Activated effector memory CD4-positive, alpha-beta T cell treated with anti-CD3 and anti-CD28 coated beads, Interleukin-2, amount 50 U/mL, for 16 hours (primary cell): ENCODE measurements at places on chromosomes 11 and 22.
A peak's percentile ranks its signal among the peaks of the same experiment; 100 is the strongest.

DNA sequence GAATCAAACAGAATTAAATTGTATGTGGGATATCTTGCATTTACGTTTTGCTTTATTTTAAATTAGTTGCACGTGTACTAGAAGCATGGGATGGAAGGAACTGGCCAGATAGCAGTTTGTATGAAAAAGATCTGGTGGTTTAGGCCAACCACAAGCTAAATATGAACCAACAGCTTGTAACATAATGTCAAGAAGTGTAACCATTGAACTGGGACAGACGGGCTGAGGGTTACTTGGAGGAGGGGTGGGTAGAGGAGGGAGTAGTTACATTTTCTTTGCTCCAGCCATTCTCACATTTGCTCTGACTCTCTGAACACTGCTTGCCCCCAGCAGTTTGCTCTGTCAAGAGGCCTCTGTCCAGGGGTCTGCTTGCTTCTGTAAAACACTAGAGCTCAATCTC is 31.7 kb upstream of the CXCR5 start:
- DNase-seq: no peak

DNA sequence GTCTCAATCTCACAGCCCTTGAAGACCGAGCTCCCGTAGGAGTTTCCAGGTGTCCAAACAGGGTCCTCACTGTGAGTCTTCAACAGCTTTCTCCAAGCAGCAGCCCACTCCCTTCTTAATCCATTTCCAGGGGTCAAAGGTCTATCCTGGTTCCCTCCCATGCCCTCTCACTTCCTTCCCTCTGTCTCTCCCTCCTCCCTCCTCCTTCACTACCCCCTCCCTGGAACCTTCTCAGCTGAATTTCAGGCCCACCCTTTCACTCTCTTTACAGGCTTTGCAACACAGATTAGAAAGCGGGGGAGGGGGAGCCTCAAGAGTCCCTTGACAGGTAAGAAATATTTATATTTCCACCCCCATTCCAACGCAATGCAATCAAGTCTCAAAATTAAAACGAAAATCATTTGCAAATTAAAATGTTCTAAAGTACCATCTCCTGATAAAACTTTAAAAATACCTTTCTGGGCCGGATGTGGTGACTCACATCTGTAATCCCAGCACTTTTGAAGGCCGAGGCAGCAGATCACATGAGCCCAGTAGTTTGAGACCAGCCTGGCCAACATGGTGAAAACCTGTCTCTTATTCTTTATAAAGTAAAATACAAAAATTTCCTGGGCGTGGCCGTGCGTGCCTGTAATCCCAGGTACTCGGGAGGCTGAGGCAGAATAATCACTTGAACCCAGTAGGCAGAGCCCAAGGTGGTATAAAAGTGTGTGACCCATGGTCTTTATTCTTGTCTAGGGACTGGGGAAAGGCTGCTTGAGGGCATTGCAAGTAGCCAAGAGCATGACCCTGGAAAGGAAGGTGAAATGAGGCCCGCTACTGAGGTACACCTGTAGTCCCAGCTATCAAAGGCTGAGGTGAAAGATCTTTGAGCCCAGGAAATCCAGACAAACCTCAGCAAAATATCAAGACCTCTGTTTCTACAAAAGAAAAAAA is 865 bp upstream of the ZNF280A start:
- no peak for DNase-seq

DNA sequence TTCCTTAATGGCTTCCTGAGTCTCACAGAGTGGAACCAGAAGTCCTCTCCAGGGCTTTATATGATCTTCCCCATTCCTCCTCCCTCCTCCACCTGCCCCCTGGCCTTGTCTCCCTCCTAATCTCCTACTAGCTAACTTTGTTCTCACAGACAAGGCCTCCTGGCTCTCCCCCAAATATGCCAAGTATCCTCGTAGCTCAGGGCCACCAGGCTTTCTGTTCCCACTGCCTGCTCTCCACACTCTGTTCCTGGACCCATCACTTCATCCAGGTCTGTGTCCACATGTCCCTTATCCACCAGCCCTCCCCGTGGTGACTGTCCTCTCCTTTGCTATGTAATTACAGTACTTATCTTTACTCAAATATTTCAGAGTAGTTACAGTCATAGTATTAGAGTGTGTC is 23.2 kb upstream of the LMO1 start:
- no peak for DNase-seq

- DNase-seq: no peak
These were observed 13.9 kb upstream of the CDC42EP2 start for GRCh38 chr11:65300621-65301275.

DNA sequence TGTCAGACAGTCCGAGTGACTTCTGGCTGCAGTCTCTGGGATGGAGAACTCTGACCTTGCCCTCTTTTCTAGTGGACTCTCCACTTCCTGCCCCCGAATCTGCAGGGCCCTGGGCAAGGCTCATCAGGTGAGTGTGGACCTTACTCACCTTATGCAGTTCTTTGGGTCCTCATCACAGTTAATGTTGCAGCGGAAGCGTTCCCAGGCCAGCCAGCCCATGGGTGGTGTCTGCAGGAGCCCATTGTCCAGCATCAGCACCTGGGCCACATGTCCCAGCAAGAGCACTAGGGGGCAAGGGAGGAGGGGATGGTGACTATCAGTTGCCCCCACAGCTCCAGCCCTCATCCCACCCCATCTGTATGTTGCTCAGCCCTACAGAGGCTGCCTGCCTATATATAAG is 2.3 kb downstream of the NAGA start:
- DNase-seq: peak; percentile 58

DNA sequence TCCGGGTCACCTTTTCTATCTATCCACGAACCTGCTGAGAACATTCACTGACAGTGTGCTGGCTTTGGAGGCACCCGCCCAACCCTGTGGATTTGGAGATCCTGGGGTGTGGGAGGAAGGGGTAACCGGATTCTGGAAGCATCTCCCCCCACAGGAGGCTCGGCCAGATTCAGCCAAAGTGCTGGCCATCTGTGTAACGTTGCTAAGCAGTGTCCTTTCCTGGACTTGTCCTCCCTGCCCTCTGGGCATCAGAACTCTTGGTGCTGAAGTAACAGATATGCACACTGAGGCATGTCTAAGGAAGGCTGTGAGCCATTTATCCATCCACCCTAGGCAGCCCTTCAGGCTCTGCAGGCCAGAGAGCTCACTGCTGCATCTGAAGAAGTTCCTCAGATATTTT is 85.7 kb downstream of the SNX19 start:
- no peak for DNase-seq

DNA sequence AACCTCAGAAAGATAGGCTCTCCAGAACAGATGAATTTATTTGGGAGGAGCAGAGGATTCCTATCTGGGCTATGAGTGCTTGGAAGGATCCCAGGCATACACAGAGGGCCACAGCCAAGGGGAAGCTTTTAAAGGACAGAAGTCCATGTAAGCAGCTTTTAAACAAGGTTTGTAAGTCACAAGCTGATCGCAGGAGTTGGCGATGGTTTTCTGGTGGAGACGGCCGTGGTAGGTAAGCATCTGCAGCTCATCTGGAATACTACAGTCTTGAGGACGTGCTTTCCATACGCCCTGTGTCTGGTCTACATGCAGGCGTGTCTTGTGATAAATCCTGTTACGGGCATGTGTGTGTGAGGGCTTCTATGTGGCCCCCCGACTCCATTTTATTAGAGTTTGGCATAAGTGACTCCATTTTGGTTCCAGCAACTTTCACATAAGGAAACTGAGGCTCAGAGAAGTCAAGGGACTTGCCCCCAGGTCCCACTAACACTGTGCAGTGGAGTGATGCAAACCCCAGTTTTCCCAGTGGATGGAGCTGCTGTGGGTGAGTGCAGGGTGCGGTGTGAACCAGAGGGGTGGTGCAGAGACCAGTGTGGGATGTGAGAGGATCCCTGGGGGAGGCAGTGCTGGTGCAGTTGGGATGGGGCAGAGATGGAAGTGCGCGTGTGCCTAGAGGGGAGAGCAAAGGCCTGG is 11.8 kb upstream of the ACY3 start:
- no peak for DNase-seq

DNA sequence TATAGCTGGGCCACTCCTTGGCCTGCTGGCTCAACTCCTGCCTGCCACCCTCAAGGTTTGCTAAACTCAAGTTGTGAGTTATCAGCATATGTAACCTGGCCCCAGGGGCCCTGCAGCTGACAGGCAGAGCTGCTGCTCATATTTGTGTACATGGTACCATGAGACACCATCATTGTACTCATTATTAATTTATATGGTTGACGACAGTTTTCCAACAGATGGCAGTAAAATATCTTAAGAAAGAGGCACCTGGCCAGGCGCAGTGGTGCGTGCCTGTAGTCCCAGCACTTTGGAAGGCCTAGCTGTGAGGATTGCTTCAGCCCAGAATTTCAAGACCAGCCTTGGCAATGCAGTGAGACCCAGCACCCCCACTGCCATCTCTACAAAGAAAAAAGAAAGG is 11.4 kb upstream of the DENND5A start:
- DNase-seq: no peak

- DNase-seq: no peak
These were observed 1.7 kb downstream of the STX3 start for GRCh38 chr11:59756845-59757244.

GRCh38 chr11:9834291-9834690 is 170.4 kb downstream of the SWAP70 start:
- DNase-seq: no peak

- DNase-seq: peak; percentile 47
These were observed 13.8 kb downstream of the CARS1 start for GRCh38 chr11:3043315-3043871.

DNA sequence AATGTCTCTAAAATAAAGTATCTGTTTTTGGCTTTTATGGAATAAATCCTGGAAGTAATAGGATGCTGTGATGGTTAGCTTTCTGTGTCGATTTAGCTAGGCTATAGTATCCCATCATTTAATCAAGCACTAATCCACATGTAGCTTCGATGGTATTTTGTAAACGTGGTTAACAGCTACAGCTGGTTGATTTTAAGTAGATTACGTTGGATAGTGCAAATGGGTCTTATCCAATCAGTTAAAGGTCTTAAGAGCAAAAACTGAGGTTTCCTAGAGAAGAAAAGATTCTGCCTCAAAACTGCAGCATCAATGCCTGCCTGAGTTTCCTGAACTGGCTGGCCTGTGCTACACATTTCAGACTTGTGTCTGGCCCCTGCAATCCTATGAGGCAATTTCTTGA is 314.2 kb upstream of the SORL1-AS1 start:
- DNase-seq: no peak

GRCh38 chr22:39936523-39937145 is 23.6 kb upstream of the TMA7B start:
- no peak for DNase-seq

GRCh38 chr22:45503816-45504372 is 1.2 kb downstream of the FBLN1 start:
- DNase-seq: no peak

DNA sequence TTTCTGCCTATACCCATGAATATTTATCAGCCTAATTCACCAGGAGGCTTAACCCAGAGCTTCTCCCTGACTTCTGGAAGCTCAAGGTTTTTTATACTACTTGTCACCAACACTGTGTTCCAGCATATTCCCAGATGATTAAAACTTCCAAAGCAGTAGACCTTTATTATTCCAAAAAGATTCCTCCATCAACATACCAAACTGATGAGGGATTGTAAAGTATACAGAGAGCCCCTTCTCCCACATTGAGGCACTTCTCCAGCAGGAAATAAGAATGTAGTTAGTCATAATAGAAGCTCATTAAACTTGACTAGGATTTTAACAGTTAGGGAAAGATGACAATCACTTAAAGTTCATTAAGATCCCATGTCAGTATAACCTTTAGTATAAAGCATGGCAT is 51.4 kb upstream of the CEP126 start:
- DNase-seq: no peak

GRCh38 chr11:134882141-134882540 is 470.1 kb upstream of the B3GAT1 start:
- no peak for DNase-seq

- peak; percentile 92 for DNase-seq
These were observed 22.1 kb downstream of the RIBC2 start for GRCh38 chr22:45435544-45436139.

- no peak for DNase-seq
These were observed 941.3 kb downstream of the NTM start for GRCh38 chr11:132311703-132312102.

DNA sequence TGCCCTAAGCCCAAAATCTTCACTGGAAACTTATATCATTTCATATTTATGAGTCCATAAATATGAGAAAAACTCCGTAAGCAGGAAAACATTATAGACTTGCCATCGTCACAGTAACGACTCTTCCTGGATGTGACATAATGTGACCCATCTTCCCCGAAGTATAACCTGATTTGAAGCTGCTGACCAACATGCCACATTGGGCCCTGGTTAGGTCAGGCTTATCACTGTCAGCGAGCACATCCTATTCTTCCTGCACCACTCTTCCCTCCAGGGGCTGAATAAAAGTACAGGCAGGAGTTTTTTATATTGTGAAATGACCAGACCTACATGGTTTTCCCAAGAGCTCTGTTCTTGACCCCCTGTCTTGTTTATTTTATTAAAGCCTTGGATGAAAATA is 12.1 kb upstream of the BLID start:
- DNase-seq: no peak

DNA sequence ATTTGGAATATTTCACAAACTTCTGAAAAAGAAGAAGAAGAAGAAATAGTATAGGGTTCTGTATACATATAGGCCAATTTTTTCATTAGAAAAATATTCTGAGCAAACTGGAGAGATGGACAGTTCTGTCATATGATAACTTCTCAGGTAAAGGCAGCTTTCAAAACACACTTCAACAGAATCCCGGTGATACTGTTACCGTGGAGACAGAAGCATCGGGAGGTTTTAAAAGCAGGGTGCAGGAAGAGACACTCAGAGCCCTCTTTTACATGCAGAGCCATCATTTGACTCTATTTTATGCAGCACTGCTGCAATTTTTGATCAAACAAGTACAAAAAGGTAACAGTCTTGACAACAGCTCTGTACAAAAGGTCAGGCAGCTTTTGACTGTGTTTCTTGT is 1785.4 kb downstream of the LRRC4C start:
- no peak for DNase-seq

GRCh38 chr11:43928721-43929120 is 13.7 kb upstream of the C11orf96 start:
- no peak for DNase-seq

- DNase-seq: no peak
These were observed 595 bp downstream of the SYVN1 start for GRCh38 chr11:65133724-65134123.

- DNase-seq: peak; percentile 64
These were observed 7.1 kb downstream of the LARGE2 start for GRCh38 chr11:45929486-45930030.

GRCh38 chr11:798093-798713 is at the start of gene SLC25A22:
TSS of gene SLC25A22 (minus strand) at chr11:798281. CDS start at chr11:795006, 3,275 bp downstream.
- peak; percentile 95 for DNase-seq

GRCh38 chr11:132988411-132988810 is 543.9 kb downstream of the OPCML start:
- DNase-seq: no peak

- no peak for DNase-seq
These were observed 121.0 kb downstream of the WNT11 start for GRCh38 chr11:76085270-76085669.
